GM04503 (cell line): ENCODE measurements at places on chromosomes 2 and 18.
A peak's percentile ranks its signal among the peaks of the same experiment; 100 is the strongest.

DNA sequence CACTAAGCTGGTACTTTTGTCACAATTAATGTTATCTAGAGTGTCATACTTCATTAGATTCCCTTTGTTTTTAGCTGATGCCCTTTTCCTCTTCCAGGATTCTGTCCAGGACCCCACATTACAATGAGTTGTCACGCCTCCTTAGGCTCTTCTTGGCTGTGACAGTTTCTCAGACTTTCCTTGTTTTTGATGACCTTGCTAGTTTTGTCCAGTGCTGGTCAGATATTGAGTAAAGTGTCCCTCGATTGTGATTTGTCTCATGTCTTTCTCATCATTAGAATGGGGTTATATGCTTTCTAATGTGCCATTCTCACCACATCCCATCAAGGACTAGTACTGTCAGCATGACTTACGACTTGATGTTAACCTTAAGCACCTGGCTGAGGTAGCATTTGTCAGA is 162.3 kb downstream of the FHOD3 start:
- no peak for DNase-seq

- DNase-seq: no peak
Observed at GRCh38 chr2:217953531-217953932, 49.3 kb downstream of the TNS1 start.

DNA sequence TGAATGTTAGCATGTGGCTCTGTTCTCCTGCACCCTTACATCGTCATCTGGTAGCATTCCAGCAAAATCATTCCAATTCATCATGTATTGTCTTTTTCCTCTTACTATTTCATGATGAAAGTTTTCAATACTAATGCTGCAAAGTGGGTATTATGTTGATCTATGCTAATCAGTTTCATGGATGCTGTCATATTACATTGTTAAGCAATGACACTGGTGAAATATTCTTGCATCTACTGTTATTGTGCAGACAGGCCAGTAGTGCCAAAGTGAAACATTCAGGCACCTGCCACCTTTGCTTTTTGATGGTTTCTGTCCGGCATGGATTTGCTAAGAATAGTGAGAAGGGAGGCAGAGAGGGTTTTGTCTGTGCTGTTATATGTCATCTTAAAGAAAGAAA is 76.1 kb upstream of the SMIM21 start:
- DNase-seq: no peak

GRCh38 chr2:147696426-147696825 is 148.4 kb upstream of the ACVR2A start:
- no peak for DNase-seq

GRCh38 chr2:113167115-113167932 is 6.4 kb upstream of the PSD4 start:
- no peak for DNase-seq

DNA sequence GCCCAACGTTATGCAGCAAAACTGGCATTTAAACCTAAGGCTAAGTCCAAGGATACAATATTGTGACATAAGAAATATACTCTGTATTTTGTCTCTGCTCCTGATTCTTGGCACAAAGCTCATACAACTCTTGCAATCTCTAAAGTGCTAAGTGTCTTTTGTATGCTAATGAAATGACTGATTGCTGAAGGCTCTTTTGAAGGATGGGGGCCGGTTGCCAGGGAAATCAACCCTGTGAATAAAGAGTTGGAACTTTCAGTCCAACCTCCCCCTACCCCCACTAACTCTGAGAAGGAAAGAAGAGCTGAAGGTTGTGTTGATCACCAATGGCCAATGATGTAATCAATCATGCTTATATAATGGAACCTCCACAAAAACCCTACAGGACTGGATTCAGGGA is 40.3 kb downstream of the SESTD1 start:
- DNase-seq: no peak

DNA sequence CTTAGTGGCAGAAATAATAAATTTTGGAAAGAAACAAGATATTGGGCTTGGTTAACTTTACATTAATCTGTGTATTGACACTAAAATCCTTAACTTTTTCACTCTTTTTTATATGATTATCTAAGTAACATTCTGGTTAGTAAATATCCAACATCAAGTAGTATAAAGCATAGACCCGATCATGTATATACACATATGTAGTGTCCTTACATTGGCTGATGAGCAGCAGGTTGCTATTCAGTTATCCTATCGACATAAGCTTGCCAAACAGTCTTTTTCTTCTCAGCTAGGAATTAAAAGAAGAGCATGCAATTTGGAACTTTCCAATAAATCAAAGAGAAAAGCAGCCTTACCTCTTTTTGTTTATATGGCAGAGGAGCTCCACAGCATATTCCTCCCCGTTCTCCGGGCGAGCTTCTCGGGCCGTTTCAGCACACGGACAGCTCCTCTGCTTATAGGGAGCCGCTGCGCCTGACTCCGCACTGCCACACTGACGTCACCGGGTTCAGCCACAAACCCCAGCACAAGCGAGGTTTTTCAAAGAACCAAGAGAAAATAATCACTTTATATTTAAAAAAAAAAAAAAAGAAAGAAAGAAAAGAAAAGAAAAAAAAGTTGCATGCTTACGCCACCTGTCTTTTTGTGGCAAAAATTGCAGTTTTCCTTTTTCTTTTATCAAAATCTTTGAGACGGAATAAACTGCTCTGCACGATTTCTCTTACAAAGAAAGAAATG is at the start of gene SCG2:
Gene SCG2, minus strand, starts transcription at position 430 of the 735 bp plus-strand sequence. CDS start 3,079 bp downstream, outside the sequence.
- DNase-seq: no peak

- DNase-seq: no peak
Observed at GRCh38 chr2:99181624-99182000, 628 bp downstream of the MRPL30 start.

DNA sequence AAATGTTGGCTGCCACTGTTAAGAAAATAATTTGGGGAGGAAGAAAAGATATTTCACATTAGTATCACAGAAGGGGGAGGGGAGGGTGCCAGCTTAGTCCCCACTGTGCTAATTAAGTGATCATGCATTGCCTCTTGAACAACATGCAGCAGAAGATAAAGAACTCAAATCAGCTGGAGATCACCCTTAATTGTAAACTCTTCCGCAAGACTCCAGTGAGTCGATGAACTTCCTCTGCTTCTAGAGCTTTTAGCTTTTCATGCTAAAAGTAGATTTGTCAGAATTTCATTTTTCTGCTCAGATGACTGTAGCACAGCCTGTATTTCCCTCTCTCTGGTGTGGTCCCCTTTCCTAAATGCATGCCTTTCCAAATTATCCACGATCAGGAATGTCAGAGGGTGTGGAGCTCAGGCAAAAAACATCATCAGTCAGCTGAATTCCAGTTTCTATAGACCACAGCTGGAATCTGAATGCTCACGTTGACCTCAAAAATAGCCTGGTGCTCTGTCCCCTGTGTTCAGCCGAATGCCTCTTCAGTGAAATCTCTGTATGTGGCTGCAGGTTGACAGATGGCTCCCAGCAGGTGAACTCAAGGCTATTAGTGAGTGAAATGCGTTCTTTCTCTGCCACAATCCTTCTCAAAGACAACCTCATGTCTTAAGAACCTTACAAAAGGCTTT is 156.8 kb upstream of the UNC80 start:
- DNase-seq: no peak

DNA sequence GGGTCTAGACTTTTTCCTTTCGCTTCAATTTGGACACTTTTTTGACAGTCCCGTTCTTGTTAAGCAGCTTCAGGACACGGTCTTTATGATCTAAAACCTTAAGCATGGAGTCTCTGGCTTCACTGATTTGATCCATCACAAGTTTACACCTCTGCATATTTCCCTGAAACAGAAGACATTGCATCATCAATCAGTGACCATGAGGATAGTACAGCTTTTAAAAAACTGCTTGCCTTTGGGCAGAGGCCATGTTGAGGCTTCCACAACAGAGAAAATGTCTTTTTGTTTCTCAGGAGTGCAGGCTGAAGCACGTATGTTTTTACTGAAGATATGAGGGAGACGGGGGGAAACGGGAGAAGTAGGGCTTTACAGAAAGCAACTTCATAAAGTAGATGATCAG is 56.2 kb upstream of the AMMECR1L start:
- DNase-seq: no peak

GRCh38 chr2:19347619-19348562 is 10.5 kb downstream of the OSR1 start:
- DNase-seq: peak; percentile 87

DNA sequence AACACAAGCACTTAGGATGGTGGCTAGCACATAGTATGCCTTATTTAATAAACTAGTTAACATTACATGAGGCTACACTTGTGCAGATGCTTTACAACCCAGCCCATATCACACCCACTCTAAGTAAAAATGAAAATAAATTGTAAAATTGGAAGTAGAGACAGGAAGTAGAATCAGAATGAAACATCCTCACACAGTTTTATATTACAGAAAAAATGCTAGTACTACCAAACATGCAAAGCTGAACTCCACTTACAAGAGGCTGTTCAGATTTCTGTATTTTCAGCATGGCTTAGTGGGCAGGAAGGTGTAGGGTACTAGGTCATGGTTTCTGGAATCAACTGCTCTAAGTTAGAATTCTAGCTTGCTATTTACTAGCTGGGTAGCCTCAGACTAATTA is 18.2 kb upstream of the CRIM1 start:
- no peak for DNase-seq

DNA sequence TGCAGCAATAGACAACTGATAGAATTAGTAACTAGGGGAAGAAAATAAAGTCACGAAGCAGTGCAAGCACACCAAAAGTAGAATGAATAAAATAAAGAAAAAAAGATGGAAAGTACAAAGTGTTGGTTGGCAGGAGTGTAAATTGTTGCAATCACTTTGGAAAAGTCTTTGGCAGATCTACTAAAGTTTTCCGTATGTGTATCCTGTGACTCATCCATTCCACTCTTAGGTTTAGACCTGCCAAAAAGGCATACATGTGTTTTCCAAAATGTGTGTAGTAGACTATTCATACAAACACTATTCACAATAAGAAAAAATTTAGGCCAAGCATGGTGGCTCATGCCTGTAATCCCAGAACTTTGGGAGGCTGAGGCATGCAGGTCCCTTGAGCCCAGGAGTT is 282.1 kb upstream of the FSIP2 start:
- DNase-seq: no peak

DNA sequence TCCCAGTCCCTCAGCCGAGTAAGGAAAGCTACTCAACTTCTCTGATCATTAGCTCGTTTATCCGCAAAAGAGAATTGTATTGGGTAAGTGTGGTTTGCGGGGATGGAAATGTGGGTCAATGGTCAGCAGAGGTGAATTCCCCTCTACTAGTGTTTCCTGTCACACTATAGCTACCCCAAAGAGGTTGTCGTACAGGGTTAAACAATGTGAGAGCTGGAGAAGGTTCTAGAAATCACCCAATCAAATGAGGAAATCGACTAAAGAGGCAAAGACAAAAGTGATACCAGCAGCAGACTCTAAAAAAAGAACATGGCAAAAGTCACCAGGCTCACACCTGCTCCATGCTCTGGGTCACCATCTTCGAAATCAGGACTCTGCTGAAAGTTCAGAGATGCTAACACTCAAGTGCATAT is 144.7 kb upstream of the ITGA4 start:
- no peak for DNase-seq
